Stimulated activated CD8-positive, alpha-beta memory T cell treated with anti-CD3 and anti-CD28 coated beads, Interleukin-12 subunit alpha, Interleukin-12 subunit beta, amount 100 ng/mL, for 4 hours (primary cell): ENCODE measurements at places on chromosomes 4 and X.

DNA sequence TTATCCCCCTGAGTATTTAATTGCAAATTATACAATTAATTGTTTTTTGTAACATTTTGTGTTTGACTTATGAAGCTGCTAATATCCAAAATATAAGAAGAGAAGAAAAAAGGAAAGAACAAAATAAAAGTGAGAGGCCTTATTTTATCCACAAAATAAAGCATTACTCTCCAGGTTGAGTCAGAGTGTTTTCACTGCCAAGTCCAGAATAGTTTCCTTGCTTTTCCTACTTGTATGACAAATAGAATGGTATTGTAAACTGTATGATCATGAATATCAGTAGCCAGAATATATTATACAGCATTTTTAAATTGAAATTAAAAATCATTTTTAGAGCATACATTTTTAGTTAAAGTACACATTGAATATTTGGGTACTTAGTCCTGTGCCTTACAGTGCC is 237.8 kb downstream of the NDST4 start:
- no peak for DNase-seq

DNA sequence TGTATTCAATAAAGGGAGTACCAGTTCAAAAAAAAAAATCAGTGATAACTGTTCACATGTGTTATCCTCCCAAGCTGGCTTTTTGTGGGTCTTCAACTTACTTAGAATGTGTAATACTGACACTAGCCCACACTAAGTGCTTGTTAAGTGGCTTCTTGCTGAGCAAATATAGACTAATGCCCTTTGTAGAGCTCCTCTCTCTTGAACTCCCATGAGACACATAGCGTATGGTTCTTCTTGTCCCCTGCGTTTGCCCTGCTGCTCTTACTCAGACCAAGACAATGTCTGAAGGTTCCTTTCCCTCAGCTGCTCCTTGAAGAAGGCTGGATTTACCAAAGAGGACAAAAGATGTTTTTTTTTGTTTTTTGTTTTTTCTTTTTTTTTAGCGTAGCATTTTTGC is 110.9 kb downstream of the FRAS1 start:
- DNase-seq: no peak

- no peak for DNase-seq
Measured at GRCh38 chr4:1622956-1623355, 61.2 kb downstream of the FAM53A start.

DNA sequence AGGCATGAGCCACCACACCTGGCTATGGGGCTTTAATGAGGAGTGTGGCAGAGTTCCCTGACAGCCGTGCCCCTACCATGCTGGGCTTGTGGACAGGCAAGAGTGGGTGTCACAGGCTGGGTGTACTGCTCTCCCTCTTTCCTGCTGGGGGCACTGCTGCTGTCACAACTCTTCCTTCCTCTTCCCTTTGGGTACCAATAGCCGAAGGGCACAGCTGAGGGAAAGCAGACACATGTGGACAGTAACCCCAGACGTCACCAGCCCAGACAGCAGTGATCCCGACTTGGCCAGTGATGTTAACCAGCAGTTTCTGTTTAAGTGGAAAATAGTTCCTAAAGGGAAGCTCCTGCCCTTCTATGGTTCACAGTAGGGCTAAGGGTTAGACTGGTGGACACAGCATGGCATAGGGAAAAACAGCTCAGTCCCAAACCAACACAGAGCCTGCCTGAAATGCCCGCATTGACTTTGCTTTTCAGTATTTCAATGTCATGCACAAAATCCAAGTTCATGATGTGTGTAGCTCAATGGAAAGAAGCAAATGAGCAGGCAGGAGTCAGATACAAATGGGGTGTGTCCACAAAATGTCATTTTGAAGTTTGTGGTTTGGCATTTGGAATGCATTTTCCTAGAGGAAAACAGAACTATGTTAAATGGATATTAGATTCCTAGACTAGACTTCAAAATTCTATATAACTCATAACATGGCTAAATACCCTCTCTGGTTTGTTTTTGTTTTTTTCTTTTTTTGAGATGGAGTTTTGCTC is 24.9 kb upstream of the DDX3X start:
- no peak for DNase-seq

- no peak for DNase-seq
Measured at GRCh38 chr4:110474481-110474880, 1.5 kb upstream of the ENPEP start.

- no peak for DNase-seq
Measured at GRCh38 chr4:25760048-25760447, 102.7 kb downstream of the SEL1L3 start.

- DNase-seq: no peak
Measured at GRCh38 chr4:23022032-23022431, 329.3 kb downstream of the GBA3 start.
